ENCODE measurements at places on chromosomes 1 and 21. TPM values are rescaled to one million over a fixed set of nuclear protein-coding genes. Genes with fewer than 3 reads are reported as not detected.

DNA sequence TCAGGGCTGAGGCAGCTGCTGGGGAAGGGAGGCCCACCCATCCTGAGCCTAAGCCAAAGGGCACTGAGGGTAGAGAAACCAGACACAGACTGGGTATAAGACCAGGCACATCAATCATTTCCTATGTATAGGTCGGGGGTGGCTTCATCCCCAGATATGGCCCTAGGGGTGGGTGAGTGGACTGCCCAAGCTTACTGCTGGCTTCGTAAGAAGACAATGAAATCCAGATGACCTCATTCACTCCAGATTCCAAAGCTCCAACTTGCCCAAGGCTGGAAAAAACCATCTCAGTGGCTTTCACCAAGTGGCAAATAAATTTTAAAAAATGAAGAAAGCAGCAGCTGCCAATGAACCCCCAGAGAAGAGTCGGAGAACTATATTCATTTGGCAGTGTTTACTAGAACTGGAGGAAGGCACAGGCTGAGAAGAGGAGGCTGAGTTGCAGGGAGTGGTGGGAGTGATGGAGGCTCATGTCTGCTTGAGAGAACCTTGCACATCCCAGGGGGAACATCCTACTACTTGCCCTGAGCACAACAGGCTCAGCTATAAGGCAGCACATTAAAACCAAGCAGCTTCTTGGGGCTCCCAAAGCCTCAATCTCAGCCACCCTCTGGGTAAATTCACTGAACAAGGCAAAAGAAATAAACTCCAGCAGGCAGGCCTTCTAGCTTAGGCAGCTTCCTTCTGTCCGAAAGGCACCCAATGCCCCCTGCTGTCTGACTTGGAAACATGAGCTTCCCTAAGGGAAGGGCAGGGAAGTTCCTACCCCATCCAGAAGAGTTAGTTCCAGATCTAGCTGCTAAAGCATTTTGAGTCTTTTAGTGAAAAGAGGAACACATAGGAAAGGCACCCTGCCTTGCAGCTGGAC, 14.1 kb downstream of the PEA15 start:
- peak; percentile 52 for DNase-seq
- H3K36me3 ChIP-seq: no peaks in the 10 kb centered on the region
- no peak overlapping the region for H3K4me3 ChIP-seq

GRCh38 chr1:209809611-209810010, 3.7 kb upstream of the IRF6 start:
- no peaks in the 10 kb centered on the region for H3K4me1 ChIP-seq
- no peak overlapping the region for H3K27ac ChIP-seq
- no peaks in the 10 kb centered on the region for H3K36me3 ChIP-seq
- DNase-seq: no peak
- no peak overlapping the region for H3K4me3 ChIP-seq
- H3K27me3 ChIP-seq: no peaks in the 10 kb centered on the region

- no peak for DNase-seq
- peak overlapping the region; percentile 58 for H3K27ac ChIP-seq
- no peaks in the 10 kb centered on the region for H3K36me3 ChIP-seq
- H3K4me3 ChIP-seq: no peak overlapping the region
- H3K27me3 ChIP-seq: no peaks in the 10 kb centered on the region
These were observed 25.5 kb downstream of the DHRS3 start for GRCh38 chr1:12592496-12592895.

DNA sequence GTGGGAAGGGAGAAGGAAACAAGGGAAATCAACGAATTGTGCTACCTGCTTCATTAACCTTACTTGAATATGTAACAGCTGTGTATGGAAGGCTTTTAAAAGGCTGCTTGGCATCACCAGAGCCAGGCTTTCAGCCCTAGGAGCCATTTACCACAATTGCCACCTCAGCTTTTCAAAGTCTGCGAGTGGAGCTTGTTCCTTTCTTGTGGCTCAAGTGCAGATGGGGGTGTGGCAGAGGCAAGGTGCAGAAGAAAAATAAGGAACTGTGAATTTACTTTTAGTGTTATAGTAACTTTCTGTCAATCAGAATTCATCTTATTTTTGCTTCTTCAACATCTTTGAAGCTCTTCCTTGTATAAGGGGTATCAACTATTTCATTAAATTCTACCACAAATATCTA, 17.6 kb downstream of the CLCA2 start:
- no peaks in the 10 kb centered on the region for H3K36me3 ChIP-seq
- H3K27ac ChIP-seq: peak overlapping the region; percentile 56
- H3K4me3 ChIP-seq: no peak overlapping the region

- no peak overlapping the region for H3K27ac ChIP-seq
- no peaks in the 10 kb centered on the region for H3K36me3 ChIP-seq
- H3K27me3 ChIP-seq: no peaks in the 10 kb centered on the region
These were observed 567.6 kb downstream of the MRPL39 start for GRCh38 chr21:25039461-25040380.

DNA sequence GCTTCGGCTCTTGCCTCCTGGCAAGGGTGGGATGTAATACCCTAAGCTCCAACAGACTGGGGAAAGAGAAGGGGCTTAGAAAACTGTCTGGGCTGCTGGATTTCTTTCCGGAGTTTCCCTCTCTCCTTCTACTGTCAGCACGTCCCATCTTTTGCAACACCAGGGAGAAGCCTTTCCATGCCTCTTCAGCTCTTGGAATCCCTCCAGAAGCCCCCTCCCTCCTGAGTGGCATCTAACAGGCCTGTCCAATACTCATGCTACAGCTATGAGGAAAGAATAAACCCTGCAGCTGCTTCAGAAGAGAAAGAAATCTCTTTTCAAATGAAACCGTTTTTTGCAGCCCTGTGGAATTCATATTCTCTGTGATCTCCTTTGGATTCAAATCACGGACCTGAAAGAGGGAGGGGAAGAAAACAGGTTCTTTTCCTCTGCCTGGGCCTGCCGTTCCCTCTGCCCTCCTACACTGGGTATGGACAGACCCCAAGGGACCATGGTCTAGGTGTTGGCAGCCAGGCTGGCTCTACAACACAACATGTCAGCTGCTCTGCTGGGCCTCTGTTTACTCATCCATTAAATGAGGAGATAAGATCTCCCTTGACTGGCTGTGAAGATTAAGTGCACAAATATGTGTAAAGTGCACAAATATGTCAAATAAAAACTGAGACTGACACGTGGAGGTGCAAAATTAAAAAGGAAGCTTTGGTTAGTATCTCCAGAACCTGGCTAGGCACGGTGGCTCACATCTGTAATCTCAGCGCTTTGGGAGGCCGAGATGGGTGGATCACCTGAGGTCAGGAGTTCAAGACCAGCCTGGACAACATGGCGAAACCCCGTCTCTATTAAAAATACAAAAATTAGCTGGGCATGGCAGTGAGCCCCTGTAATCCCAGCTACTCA, 6.0 kb upstream of the CAPN2 start:
- H3K4me3 ChIP-seq: no peak overlapping the region
- no peaks in the 10 kb centered on the region for H3K27me3 ChIP-seq
- H3K36me3 ChIP-seq: no peaks in the 10 kb centered on the region
- peak overlapping the region; percentile 89 for H3K27ac ChIP-seq

DNA sequence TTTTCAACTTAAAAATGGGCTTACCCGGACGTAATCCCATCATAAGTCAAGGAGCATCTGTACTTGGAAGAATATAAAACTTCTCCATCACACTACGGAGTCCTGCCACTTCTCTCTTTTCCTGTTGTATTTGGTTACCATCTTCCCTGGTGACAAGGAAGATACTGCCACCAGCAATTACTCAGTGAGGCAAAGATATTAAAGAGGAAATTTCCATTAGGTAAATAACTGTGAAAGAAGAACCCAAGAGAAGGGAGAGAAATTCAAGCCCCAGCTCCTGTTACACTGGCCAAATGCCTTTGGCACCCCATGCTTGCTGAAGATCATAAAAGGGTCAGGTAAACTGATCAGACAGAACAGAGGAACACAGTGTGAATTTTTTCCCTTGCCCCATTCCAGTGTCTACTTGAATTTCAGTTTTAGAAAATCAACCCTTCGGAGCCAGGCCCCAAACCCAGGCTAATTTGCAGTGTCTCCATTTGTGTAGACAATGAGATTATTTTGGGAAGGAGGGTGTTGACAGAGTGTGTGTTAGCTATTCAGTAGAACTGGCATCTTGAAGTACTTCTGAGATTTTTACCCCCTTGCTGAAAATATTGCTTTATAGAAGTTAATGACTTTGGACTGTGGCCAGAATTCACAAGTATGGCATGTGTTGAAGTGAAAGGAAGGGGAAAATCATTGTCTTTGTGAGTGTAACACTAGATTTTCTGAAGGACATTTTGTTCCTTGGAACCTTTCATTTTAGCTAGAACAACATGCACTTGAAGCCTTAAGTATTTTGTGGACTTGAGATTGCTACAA, 167.1 kb downstream of the DHRS3 start:
- H3K4me1 ChIP-seq: peaks cover 67% of the 10 kb centered on the region
- H3K27me3 ChIP-seq: no peaks in the 10 kb centered on the region
- peak overlapping the region; percentile 61 for H3K27ac ChIP-seq
- no peak for DNase-seq

DNA sequence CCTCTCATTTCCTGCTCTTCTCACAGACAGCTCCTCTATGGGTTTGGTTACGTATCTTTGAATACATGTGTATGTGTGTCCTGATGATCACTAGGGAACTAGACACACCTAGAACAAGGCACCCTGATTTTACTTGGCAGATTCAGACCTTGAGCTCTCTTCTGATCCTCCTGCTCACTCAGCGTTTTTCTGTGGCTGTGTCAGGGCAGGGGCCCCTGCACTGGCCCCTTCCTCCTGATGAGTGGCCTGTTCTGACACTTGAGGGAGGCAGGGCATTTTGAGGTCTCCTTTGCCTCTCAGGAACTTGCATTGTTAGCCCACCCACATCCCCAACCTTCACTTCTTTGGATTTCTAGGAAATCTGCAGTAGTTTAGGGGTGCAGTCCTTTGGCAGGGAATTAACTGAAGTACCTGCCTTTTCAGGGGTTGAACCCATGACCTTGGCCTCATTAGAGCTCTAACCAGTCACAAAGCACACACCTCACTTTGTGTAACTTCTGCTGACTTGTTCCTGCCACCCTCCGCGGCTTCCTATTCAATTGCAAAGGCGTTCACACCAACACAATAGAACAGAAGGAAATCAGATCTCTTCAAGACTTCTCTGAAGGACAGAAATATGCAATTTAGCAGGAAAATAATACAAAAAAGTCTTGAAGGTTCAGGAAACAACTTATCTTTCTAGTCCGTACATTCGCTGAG, 8.8 kb downstream of the SMYD2 start:
- no peaks in the 10 kb centered on the region for H3K36me3 ChIP-seq
- H3K27ac ChIP-seq: no peak overlapping the region
- H3K4me1 ChIP-seq: no peaks in the 10 kb centered on the region
- H3K4me3 ChIP-seq: no peak overlapping the region

DNA sequence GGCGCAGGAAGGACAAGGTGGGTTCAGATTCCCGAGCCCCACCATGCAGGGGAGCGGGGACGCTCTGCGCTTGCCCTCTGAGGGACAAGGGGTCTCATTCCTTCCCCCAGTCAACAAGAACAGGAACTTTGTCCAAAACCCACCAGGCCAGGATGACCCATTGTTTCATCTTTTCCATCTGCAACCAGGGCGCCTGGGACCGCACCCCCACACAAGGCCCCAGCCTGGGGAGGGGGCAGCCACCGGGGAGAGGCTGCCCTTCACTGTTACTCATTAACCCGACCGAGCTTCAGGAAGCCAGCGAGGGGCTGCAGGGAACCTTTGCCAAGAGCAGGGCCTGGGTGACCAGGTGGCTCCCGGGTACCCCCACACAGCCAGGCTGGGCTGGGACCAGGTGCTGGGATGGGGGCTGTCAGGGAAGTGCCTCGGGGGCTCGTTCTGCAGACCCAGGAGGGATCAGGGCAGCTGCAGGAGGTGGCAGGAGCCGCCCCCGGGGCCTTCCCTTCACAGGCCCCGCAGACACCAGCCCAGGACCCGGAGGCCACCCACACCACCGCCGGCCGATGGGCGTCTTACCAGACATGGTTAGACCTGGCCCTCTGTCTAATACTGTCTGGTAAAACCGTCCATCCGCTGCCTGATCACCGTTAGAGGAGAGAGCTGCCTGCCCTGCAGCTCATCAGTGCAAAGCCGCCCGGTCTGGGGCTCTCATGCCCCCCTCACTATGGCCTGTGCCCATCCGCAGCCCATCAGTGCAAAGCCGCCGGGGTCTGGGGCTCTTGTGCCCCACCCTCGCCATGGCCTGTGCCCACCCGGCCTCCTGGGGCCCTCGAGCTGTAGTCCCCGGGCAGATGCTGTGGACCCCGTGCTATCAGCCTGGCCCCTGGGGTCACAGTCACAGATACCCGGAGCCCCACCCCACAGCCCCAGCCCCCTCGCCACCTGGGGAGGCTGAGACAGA, 4.9 kb upstream of the TTLL10 start:
- peak overlapping the region; percentile 98 for H3K27ac ChIP-seq
- peaks cover 45% of the 10 kb centered on the region for H3K27me3 ChIP-seq
- peaks cover 23% of the 10 kb centered on the region for H3K4me1 ChIP-seq
- no peaks in the 10 kb centered on the region for H3K36me3 ChIP-seq
- peak; percentile 13 for DNase-seq

- peak; percentile 16 for DNase-seq
- H3K27me3 ChIP-seq: peaks cover 86% of the 10 kb centered on the region
- H3K4me3 ChIP-seq: peak within 1 kb of the TSS; percentile 19
- peaks cover 12% of the 10 kb centered on the region for H3K4me1 ChIP-seq
- no peaks in the 10 kb centered on the region for H3K36me3 ChIP-seq
These were observed at the start of gene FAM43B for GRCh38 chr1:20551945-20552727. FAM43B (plus strand) TSS chr1:20552573; CDS start chr1:20552974, 401 bp downstream.

- peaks cover 14% of the 10 kb centered on the region for H3K4me1 ChIP-seq
- H3K27me3 ChIP-seq: peaks cover 35% of the 10 kb centered on the region
- peak overlapping the region; percentile 85 for H3K27ac ChIP-seq
- peak overlapping the region; percentile 58 for H3K4me3 ChIP-seq
- no peak for DNase-seq
These were observed 305 bp upstream of the RPS6KC1 start for GRCh38 chr1:213050745-213051126.

DNA sequence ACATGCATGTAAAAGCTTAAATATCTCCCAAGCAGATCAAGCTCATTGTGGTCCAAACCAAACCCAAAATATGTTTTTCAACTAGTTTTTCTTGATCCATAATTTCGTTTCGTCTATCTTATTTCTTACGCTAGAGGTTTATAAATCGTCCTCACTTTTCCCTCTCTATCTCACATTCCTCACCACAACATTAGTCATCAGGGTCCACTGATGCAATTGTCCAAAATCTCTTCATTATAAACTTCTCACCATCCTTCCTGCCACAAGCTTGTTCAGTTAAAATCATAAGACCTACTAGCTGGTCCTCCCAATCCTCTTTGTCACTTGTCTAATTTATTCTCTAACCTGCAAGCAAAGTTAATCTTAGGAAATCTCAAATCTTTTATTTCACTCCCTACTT, 173.0 kb upstream of the PALMD start:
- no peaks in the 10 kb centered on the region for H3K36me3 ChIP-seq
- H3K4me3 ChIP-seq: no peak overlapping the region
- no peaks in the 10 kb centered on the region for H3K27me3 ChIP-seq
- no peak overlapping the region for H3K27ac ChIP-seq
- no peaks in the 10 kb centered on the region for H3K4me1 ChIP-seq

- no peak overlapping the region for H3K27ac ChIP-seq
- H3K4me3 ChIP-seq: no peak overlapping the region
- no peaks in the 10 kb centered on the region for H3K27me3 ChIP-seq
- no peaks in the 10 kb centered on the region for H3K4me1 ChIP-seq
- H3K36me3 ChIP-seq: no peaks in the 10 kb centered on the region
- no peak for DNase-seq
These were observed 99.8 kb downstream of the UCK2 start for GRCh38 chr1:165927169-165927568.

OR6F1 gene
- not detected for total RNA-seq

LTN1 gene
- 15.0 TPM for total RNA-seq

BRDT gene
- total RNA-seq: not detected
